ENCODE measurements at places on chromosomes 5 and 9.

DNA sequence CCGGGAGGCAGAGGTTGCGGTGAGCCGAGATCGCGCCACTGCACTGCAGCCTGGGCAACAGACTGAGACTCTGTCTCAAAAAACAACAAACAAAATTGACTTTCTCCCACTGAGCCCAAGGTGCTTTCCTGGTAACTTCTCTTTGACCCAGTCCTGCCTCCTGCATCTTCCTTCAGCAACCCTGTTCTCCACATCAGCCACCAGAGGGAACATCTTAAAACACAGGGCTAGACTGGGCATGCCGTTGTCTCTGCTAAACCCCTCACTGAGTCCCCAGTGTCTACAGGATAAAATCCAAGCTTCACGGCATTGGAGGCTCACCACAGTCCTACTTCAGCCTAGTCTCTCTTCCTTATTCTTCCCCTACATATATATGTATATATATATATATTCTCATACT, 39.8 kb upstream of the KCNMB1 start:
- peak; percentile 5 for DNase-seq

DNA sequence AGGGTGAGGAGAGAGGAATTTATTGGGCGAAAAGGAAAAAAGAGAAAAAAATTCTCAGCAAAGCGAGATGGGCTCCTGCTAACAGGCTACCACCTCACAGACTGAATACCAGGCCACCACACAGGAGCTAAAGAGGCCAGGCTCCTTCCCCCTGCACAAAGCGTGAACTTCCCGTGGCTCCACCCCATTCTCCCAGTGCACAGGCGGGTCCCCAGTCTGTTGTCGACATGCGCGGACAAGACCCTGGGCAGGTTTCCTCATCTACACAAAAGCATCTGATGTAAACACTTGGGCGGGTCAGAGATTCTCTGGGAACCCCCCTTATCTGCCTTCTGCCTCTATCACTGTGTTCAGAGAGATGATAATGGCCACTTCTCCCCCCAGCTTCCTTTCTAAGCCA, 34.2 kb downstream of the IL31RA start:
- no peak for DNase-seq

GRCh38 chr5:132411304-132412013, 41.9 kb downstream of the SLC22A5 start:
- DNase-seq: no peak

DNA sequence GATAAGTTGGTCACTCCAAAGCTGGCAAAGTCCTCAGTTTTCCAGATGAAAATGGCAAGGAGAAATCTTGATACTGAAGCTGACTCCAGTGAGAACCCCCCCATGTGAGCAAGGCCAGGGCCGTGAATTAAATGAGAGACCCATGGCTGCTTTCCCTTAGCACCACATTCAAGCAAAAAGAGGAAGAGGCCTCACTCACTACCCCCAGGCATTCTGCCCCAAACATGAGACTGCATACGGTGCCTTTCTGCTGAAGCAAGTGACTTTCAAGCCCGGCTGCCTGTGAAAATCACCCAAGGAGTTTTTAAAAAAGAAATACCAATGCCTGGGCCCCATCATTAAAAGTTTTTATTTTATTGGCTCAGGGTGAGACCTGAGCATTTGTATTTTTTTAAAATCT, 66.9 kb downstream of the TMEM252 start:
- DNase-seq: no peak

GRCh38 chr5:20683241-20683940, 695.4 kb upstream of the CDH18 start:
- DNase-seq: no peak

DNA sequence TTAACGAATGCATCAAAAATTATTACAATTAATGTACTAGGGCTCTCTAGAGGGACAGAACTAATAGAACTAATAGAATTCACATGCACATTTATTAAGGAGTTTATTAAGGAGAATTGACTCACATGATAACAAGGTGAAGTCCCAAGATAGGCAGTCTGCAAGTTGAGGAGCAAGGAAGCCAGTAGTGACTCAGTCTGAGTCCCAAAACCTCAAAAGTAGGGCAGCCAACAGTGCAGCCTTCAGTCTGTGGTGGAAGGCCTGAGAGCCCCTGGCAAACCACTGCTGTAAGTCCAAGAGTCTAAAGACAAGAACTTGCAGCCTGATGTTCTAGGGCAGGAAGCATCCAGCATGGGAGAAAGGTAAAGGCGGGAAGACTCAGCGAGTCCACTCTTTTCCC, 633.8 kb downstream of the SEMA5A start:
- peak; percentile 66 for DNase-seq

- peak; percentile 40 for DNase-seq
Measured at GRCh38 chr5:74063821-74064220, 437.8 kb downstream of the ARHGEF28 start.

DNA sequence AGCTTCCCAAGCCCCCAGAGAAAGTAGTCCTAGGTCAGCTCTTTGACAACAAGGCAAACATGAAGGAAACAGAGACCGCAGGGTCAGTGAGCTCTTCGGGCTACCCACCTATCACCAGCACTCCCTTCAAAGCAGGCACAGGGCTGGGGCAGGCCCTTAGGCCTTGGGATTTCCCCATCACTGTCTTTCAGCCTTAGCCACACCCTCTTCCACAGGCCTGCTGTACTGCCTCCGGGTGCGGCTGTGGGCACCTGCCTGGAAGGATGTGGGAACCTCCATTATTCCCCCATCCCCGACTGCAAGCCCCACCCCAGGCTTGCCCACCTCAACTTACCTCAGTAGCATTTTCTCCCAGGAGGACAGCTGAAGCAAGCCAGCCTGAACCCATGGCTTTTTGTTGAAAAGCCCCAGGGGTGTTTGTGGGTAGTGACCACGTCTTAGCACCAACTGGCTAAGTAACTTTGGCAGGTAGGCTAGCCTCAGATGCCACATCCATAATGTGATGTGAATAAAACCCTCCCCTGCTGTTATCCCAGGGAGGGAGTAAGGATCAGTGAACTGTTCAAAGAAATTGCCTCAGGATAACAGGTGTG, 100.2 kb downstream of the PIK3R1 start:
- no peak for DNase-seq

- no peak for DNase-seq
Measured at GRCh38 chr5:150313921-150314716, 11.4 kb upstream of the ARSI start.

- DNase-seq: no peak
Measured at GRCh38 chr5:140025736-140026135, 17.4 kb downstream of the NRG2 start.

- DNase-seq: no peak
Measured at GRCh38 chr9:3946840-3947587, 352.9 kb downstream of the GLIS3 start.

DNA sequence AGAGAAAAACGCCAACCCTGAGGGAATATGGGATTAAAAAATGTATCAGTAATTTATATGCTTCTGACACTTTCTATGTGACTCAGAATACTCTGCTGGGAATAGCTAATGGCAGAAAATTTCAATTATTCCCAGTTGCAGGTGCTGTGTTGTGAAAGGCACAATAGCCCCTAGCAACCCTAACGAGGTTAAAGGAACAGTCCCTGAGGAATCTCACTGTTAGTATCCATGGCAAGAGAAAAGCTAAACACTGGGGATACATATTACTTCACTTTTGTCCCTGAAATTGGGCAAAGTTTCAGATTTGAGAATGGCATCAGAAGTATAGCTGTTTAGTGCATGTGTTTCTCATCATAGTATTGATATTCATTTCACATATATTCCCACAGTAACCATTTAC, 555.0 kb downstream of the RAB3C start:
- DNase-seq: no peak

GRCh38 chr9:121909111-121909510, 184.0 kb downstream of the TTLL11 start:
- DNase-seq: no peak

DNA sequence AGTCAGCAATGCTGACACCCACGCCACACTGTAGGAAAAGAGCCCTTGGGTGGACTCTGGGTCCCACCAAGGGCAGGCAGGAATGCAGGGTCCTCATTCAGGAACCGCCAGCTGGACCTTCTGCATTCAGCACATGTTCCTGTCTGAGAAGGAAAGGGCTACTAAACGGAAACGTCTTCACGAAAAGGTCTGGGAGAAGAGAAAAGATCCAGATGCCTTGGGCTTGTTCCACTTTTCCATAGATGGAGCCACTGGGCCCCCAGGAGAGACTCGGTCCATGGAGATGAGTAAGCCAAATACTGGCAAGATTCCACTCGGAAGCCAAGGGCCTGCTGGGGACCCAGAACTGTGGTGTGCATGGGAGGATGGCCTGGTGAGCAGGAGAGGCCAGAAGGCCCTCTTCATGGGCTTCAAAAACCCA, 38.4 kb downstream of the LHFPL2 start:
- no peak for DNase-seq

DNA sequence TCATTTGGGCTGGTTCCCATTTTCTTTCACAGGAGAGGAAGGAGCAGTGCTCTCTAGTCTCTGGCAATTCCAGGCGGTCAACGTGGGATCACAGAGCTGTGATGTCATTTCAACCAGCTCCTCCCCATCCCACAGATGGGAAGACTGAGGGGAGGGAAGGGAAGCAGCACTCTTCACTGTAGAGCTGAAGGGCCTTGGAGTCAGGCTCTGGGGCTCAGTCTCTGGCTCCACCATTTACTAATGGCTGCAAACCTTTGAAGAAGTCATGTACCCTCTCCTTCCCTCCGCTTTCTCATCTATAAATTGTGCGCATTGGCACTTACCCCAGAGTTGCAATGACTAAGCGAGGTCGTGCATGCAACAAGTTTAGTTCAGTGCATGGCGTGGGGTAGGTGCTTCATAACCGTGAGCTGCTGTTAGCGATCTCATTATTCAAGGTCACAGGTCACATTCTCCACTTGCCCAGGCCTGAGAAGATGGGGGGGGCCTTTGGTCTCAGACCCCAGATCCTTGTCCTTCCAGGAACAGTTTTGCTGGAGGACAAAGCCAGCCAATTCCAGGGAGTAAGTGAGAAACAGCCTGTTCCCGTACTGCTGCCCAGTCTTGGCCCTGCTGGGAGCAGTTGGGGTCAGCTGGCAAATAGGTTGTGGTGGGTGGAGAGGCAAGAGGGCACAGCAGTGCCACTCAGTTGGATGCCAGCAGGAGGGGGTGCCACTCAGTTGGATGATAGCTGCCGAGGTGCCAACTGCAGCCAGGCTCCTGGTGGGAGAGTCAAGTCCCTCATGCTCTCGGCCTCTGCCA, 136.7 kb downstream of the RGS3 start:
- peak; percentile 90 for DNase-seq

DNA sequence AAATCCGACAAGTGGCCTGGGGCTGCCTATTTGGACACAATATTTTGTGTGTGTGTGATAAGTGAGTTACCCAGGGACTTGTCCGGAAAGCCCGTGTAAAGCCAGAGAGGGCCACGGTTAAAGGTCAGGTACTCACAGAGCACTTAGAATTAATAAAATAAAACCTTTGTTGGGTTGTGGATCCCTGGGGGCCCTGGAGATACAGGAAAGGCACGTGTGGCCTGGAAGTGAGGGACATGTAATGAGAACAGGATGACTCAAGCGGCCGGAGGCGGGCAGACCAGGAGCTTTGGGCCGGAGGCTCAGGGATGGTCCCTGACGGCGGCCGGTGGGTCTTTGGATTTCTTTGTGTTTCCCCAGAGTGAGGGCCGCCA, 1.0 kb downstream of the DMRT2 start:
- no peak for DNase-seq

DNA sequence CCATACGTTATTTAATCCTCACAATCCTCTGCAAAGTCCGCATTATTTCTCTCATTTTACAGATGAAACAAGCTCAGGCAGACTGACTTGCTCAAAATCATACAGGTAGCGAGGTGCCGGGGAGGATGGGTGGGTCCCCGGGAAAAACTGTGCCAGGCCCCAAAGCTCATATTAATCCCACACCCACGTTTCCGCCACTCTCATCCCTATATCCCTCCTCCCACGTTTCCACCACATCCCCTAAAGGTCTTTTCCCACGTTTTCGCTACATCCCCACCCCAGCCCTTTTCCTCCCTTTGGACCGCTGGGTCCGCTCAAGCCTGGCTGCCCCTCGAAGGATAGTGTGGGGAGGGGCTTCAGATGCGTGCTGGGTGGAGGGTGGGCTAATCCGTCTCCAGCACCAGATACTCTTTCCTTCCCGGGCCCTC, 434 bp upstream of the FSD1L start:
- DNase-seq: no peak

- DNase-seq: no peak
Measured at GRCh38 chr9:70012569-70012968, 31.1 kb upstream of the MAMDC2 start.

- peak; percentile 93 for DNase-seq
Measured at GRCh38 chr9:109098171-109098959, 21.4 kb downstream of the TMEM245 start.

- no peak for DNase-seq
Measured at GRCh38 chr9:94792511-94792910, 66.0 kb downstream of the AOPEP start.

DNA sequence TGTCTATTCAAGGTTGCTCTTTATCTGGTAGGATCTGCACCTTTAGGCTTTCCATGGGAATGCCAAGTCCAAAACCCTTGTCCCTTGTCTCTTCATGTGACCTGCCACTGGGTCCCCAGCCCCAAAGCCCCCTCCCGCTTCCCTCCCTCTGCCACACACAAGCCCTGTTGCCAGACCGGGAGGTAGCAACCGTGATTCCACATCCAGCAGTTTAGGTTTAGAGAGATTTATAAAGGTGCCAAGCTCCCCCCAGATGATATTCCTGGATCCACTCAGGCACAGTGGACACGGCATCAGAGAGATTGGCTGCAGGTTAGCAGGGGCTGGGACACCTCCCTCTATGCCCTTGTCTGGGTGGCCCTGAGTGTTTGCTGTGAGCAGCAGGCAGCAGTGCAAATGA, 504.7 kb downstream of the CCDC171 start:
- DNase-seq: no peak

GRCh38 chr5:97628807-97629206, 445.8 kb upstream of the RIOK2 start:
- DNase-seq: no peak

- DNase-seq: no peak
Measured at GRCh38 chr9:101018467-101018866, 10.1 kb upstream of the PLPPR1 start.

- no peak for DNase-seq
Measured at GRCh38 chr9:36848946-36849345, 185.1 kb downstream of the PAX5 start.
